Body of pancreas (tissue), 4 donors: ENCODE measurements at places on chromosomes 1 and 21.

DNA sequence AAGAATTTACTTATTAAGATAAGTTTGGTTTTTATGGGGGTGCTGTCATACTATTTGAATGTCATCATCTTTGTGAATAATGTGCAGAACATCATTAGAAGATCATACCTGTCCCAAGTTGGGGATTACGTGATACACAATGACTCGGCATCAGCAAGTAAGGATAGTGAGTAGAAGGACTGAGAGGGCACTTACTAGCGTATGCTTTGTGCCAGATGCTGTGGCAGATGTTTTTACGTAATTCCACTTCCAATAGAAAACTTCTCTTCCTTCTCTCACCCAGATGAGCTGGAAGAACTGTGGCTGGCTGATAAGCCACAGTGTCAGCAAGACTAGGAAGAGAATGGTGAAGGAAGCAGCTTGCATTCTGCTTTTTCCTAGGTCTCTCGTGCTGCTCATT lies 28.1 kb upstream of the TGFB2 start:
- no peak for DNase-seq

- DNase-seq, result no peak
Observed at GRCh38 chr1:206698011-206698410, 13.3 kb downstream of the MAPKAPK2 start.

GRCh38 chr1:221012120-221012519 lies 132.9 kb downstream of the HLX start:
- DNase-seq, result no peak

GRCh38 chr1:39955547-39956539 lies 898 bp downstream of the MFSD2A start:
- DNase-seq, result peak; percentile 33

- no peak for DNase-seq
Observed at GRCh38 chr1:69077633-69078032, 490.1 kb upstream of the LRRC7 start.

GRCh38 chr1:50508040-50508586 lies 84.9 kb upstream of the DMRTA2 start:
- no peak for DNase-seq
